ENCODE measurements at places on chromosomes 1 and 21.

DNA sequence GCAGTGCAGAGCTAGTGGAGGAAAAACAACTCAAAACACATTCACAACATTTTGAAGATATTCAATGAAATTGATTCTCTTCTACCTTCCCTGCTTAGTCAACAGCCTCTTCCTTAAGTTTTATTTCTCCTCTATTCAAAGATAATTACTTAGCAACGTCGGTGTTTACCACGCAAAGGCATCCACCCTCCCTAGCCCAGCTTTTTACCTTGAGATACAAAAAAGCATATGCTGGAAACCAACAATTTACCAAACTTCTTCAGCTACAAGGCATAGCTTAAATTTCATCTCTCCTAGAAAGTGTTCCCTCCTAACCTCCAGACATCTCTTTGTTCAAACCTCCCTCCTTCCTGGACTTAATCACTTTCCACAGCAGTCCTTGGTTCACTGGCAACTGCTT, 102.8 kb upstream of the SOD1 start:
- DNase-seq, result no peak
- H3K27me3 ChIP-seq, result no peaks in the 10 kb centered on the region
- H3K4me1 ChIP-seq, result peaks cover 17% of the 10 kb centered on the region
- no peaks in the 10 kb centered on the region for H3K36me3 ChIP-seq
- H3K4me3 ChIP-seq, result no peak overlapping the region
- H3K27ac ChIP-seq, result no peak overlapping the region

DNA sequence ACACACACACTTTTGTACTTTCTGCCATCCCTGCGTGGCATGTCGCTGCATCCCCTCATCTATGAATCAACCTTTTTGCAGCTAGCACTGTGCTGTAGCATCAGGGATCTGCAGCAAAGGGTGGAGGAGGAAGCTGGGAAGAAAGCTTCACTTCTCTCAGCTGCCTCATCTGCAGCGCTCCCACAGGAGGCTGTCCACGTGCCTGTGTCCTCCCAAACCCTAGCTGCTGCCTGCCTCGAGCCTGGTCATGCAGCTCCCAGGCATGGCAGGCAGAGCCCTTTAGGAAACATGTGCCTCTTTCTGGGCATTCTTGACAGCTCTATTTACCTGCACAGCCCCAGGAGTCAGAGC, 262.1 kb upstream of the SGIP1 start:
- DNase-seq, result peak; percentile 30
- peak overlapping the region; percentile 99 for H3K27ac ChIP-seq
- H3K36me3 ChIP-seq, result no peaks in the 10 kb centered on the region
- H3K4me1 ChIP-seq, result peaks cover 33% of the 10 kb centered on the region

DNA sequence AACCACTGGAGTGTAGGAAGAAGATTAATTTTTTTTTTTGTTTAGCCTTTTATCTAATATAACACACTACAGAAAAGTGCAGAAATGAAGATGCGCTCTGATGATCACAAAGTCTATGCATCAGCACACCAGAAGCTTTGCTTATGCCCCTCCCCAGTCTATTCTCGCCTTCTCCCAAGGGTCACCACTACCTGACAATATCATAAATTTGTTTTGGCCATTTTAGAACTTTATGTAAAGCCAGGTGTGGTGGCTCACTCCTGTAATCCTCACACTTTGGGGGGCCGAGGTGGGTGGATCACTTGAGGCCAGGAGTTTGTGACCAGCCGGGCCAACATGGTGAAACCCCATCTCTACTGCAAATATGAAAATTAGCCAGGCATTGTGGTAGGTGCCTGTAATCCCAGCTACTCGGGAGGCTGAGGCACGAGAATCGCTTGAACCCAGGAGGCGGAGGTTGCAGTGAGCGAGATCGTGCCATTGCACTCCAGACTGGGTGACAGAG, 231.3 kb downstream of the FOXD2 start:
- no peak for DNase-seq
- H3K27me3 ChIP-seq, result peaks cover 26% of the 10 kb centered on the region
- H3K27ac ChIP-seq, result no peak overlapping the region
- no peak overlapping the region for H3K4me3 ChIP-seq
- no peaks in the 10 kb centered on the region for H3K36me3 ChIP-seq

DNA sequence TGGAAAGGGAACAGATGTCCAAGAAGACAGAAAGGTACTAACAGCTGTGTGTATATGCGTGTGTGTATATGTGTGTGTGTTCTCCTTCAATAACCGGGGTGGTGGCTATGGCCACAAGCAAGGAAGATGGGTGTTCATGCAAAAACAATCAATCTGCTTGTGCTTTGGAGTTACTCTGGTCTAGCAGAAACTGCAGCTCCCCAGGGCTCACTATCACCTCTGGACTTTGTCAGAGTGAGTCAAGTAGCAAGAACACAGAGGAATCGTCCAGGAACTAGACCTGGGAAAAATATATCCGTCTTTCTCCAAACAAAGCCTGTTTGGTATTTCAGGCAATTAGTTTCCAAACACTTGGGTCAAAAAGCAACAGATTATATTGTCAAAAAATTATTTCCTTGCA, 68.6 kb downstream of the GNG12 start:
- DNase-seq, result no peak
- peaks cover 36% of the 10 kb centered on the region for H3K4me1 ChIP-seq
- H3K36me3 ChIP-seq, result no peaks in the 10 kb centered on the region

- H3K36me3 ChIP-seq, result no peaks in the 10 kb centered on the region
- H3K4me3 ChIP-seq, result no peak overlapping the region
- no peaks in the 10 kb centered on the region for H3K27me3 ChIP-seq
- no peak overlapping the region for H3K27ac ChIP-seq
- no peak for DNase-seq
- peaks cover 22% of the 10 kb centered on the region for H3K4me1 ChIP-seq
Observed at GRCh38 chr1:23209770-23210169, 7.5 kb downstream of the HTR1D start.

GRCh38 chr1:220339581-220339980, 67.3 kb upstream of the RAB3GAP2 start:
- H3K27me3 ChIP-seq, result no peaks in the 10 kb centered on the region
- no peak for DNase-seq
- peaks cover 7% of the 10 kb centered on the region for H3K4me1 ChIP-seq
- H3K36me3 ChIP-seq, result no peaks in the 10 kb centered on the region
- H3K4me3 ChIP-seq, result no peak overlapping the region
- H3K27ac ChIP-seq, result no peak overlapping the region

DNA sequence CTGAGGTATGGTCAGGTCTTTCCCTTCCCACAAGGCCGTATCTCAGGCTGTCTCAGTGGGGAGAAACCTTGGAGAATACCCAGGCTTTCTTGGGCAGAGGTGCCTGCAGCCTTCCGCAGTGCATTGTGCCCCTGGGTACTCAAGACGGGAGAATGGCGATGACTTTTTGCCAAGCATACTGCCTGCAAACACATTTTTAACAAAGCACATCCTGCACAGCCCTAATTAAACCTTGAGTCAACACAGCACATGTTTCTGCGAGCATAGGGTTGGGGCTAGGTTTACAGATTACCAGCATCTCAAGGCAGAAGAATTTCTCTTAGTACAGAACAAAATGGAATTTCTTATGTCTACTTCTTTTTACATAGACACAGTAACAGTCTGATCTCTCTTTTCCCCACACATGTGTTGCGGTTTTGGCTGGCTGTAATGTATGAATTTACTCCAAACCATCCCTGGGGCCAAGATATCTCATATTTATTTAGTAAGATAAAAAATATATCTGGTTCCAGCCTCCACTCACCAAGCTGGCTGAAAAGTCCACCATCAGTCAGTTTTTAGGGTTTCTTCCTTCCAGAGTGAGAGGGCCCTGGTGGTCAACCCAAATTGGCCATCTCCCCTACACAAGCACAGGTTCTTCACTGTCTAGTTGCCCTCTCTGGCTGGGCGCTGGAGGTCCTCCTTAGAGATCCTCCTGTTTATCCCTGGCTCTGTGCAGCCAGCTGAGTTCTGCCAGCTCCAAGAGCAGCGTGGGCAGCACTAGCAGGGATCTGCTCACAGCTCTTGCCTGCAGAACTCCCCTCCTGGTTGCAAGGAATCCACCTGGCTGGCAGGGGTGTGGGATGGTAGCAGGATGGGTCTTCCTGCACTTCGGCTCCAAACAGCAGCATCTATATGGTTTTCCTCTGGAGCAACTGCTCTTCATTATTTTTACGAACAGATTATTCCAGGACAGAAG, 2.6 kb downstream of the FAAH start:
- H3K27me3 ChIP-seq, result no peaks in the 10 kb centered on the region
- H3K27ac ChIP-seq, result no peak overlapping the region
- H3K4me1 ChIP-seq, result peaks cover under 1% of the 10 kb centered on the region
- H3K36me3 ChIP-seq, result peaks cover 8% of the 10 kb centered on the region
- no peak for DNase-seq
- no peak overlapping the region for H3K4me3 ChIP-seq

DNA sequence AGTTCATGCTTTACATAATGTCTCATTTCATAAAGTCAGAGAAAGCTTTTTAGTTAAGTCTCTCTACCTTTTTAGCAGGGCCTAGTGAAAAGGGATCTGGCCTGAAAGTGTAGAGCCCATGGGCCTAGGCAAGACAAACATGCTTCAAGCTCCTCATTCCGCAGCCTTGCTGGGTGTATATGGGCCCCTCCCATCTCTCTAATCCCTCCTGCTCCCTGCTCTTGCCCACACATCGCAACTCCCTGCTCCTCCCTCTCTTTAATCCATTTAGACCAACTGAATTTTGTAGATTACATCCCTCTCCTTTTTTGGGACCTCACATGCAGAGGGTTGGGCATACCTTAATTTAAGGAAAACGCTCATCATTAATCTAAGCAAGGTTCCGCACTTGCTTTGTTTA, 42.3 kb upstream of the CCDC190 start:
- no peak overlapping the region for H3K4me3 ChIP-seq
- H3K27ac ChIP-seq, result no peak overlapping the region
- peaks cover 58% of the 10 kb centered on the region for H3K4me1 ChIP-seq
- H3K36me3 ChIP-seq, result no peaks in the 10 kb centered on the region
- no peak for DNase-seq

- H3K36me3 ChIP-seq, result no peaks in the 10 kb centered on the region
- no peak overlapping the region for H3K27ac ChIP-seq
- peaks cover 14% of the 10 kb centered on the region for H3K4me1 ChIP-seq
- no peaks in the 10 kb centered on the region for H3K27me3 ChIP-seq
- H3K4me3 ChIP-seq, result no peak overlapping the region
Observed at GRCh38 chr1:200090252-200091159, 63.0 kb downstream of the NR5A2 start.

DNA sequence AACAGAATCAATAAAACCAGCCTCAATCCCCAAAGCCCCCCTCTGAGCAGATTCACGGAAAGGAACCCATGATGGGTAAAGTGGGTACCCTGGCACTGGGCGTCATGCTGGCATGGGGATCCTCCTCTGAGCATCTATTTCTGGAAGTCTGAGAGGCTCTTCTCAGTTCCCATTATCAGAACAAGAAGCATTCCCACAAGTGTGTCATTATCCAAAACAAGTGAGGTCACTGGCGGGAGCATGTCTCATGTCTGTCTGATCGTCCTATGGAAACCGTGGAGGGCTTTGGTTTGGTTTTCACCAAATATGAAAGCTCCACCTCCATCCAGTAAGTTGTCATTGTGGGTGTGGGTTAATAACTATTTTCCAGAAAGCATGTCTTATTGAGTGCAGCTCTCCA, 70.7 kb downstream of the PGM1 start:
- DNase-seq, result peak; percentile 27
- H3K4me3 ChIP-seq, result peak overlapping the region; percentile 34
- H3K27me3 ChIP-seq, result no peaks in the 10 kb centered on the region
- peak overlapping the region; percentile 99 for H3K27ac ChIP-seq
- H3K4me1 ChIP-seq, result peaks cover 48% of the 10 kb centered on the region

GRCh38 chr1:211713231-211713630, 37.8 kb upstream of the NEK2 start:
- H3K4me3 ChIP-seq, result no peak overlapping the region
- H3K27me3 ChIP-seq, result no peaks in the 10 kb centered on the region
- H3K36me3 ChIP-seq, result no peaks in the 10 kb centered on the region
- DNase-seq, result no peak
- no peak overlapping the region for H3K27ac ChIP-seq
- no peaks in the 10 kb centered on the region for H3K4me1 ChIP-seq

DNA sequence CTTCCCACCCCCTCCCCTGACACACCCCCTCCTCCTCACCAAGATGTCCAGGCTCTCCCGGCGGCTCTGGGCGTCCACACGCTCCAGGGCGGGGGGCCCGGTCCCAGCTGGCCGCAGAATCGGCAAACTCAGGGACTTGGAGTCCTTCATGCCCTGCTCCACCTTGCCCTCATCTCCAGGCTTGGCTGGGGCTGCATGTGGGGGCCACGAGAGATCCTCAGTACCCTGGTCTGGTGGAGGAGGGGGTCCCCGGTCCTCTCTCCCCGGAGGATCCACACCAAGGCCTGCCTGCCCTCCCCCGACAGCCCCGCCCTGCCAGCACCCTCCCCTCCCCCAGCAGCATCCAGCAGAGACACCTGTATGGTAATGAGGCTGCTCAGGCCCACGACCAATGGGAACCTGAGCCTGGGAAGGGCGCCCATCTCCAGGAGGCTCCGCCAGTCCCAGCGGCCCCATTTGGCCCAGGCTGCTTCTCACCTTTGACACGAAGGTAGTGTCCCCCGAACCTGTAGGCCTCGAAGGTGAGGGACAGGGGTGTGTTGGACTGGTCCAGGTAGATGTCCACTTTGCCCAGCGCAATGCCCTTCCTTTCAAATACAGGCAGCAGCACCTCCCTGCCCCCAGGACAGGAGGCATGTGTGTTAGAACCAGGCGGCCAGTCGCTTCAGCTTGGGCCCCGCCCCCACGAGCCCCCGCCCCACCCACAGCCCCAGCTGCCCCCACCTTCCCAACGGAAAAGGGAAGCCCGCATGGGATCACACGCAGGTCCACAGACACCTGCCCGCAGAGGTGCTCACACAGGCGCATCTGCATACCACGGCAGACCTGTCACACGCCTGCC, 8.2 kb upstream of the TNFRSF25 start:
- no peak for DNase-seq
- H3K4me1 ChIP-seq, result no peaks in the 10 kb centered on the region
- H3K27me3 ChIP-seq, result no peaks in the 10 kb centered on the region
- no peak overlapping the region for H3K4me3 ChIP-seq

DNA sequence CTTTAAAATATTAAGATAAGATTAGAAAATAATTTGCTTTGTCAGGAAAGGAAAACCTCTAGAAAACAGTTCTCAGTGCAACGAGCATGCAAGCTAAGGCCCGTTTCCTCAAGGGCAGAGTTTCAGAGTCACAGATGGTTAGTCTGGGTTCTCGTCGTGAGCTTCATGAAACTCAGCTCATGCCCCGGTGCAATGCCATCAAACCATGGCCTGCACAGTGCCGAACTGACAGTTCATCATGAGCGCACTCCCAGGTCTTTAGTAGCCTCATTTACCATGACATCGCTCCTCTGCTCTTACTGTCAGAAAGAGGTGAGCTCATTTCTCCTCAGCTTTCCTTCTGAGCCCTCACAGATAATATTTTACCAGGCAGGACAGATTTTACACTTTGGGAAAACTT, 319.2 kb downstream of the NTNG1 start:
- no peak overlapping the region for H3K27ac ChIP-seq
- no peak overlapping the region for H3K4me3 ChIP-seq
- no peaks in the 10 kb centered on the region for H3K36me3 ChIP-seq
- no peaks in the 10 kb centered on the region for H3K27me3 ChIP-seq
- no peaks in the 10 kb centered on the region for H3K4me1 ChIP-seq
- DNase-seq, result no peak

- no peaks in the 10 kb centered on the region for H3K4me1 ChIP-seq
- H3K36me3 ChIP-seq, result no peaks in the 10 kb centered on the region
- no peaks in the 10 kb centered on the region for H3K27me3 ChIP-seq
Observed at GRCh38 chr1:87362063-87362833, 33.6 kb downstream of the LMO4 start.

All from PC-3 (cell line).